ENCODE measurements at places on chromosomes 4 and X.

- no peak for DNase-seq
Observed at GRCh38 chrX:50372966-50373365, 97.7 kb downstream of the DGKK start.

DNA sequence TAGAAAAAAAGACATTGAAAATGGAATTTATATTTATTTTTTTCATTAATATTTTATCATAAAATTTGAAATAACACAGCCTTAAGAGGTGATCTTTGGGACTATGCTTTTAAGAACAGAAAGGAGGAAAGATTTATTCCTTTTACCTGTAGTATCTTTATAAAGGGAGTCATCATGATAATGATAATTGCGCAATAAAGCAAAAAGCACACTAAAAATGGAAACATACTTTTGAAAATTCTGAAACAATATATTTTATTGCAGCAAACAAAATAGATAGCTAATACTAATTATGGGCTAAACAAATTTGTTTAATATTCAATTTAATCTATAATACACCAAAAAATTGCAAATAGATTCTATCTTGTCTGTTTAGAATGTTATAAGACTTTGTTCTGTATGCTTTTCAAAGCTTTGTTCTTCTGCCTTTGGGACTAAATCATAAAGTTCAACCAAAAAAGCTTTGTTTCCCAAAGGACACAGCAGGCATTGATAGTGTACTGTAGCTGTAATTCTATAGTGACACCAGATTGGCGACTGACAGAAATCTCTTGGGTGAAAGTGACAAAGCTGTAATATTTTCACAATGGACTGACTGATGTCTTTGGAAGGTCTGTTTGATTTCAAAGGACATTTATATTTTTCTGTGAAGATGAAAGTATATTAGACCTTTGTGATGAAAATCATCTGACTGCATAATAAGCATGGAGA lies 2156.6 kb upstream of the TENM3 start:
- DNase-seq, result no peak

DNA sequence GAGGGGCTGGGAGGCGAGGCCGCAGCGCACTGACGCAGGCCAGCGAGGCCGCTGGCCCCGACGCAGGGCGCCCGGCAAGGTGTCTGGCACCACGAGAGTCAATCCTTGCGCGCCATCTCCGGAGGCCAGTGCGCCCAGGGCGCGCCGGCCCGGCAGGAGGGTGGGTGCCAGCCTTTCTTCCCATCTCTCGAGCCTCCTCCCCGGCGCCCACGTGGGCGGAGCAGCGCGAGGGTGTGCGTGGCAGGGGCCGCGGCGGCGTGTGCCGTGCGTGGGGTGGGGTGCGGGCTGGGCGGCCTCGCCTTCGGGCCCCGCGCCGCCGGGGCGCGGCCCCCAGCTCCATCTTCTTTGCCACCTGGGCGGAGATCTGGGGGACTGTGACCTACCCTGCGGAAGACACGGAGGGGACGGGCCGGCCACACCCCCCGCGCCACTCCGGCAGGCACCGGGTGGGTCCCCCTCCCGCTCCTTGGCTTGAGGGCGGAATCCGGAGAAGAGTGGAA lies 877 bp downstream of the JAKMIP1 start:
- DNase-seq, result no peak

DNA sequence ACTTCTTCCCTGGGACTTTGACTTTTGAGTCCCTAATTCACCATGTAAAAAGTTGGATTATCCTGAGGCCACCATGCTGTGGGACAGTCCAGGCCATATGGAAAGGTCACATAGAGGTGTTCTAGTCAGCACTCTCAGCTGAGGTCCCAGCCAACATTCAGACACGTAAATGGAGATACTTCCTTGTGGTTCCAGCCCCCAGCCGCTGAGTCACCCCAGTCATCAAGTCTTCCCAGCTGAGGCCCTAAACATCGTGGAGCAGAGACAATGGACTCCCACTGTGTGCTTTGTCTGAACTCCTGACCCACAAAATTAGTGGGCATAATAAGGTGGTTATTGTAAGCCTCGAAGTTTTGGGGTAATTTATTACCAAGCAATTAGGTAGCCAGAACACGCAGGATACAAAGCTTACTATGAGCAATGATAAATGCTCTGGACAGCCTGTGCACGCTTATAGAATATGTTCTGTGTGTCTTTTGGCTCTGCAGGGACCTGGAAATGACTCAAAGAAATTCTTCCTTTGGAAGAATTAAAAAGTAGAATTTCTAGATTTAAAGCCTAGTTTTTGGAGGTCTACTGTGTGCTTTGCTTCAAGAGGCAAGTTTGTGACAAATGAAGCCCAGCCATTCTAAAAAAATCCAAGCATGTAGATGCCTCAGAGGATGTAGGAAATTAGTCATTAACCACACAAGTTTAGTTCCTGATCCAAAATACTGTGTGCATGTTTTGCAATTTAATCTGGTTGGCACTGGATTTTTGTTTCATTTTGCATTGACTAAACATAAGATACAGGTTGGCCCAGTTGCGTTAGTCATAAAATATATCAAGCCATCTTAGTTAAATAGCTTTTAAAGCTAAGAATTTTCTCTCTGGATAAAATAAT lies 33.2 kb upstream of the SLC9A7 start:
- peak; percentile 90 for DNase-seq

DNA sequence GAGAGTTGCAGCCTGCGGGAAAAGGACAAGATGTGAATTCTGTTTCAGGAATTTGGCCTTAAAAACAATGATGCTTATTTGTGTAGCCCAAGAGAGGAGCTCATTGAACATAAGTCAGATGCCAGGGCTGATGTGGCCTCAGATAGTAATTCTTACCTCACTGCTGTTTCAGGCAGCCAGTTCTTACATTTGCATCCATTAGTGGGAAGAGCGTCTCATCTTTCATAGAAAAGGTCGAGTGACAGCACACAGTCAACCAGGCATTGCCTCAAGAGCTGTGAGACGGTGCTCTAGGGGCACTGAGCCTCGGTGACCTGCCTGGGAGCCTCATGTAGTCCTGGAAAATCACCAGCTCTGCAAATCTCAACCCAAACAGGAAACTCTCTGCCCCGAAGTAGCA lies 174.9 kb upstream of the FRG1 start:
- DNase-seq, result no peak

- no peak for DNase-seq
Observed at GRCh38 chr4:81804849-81805248, 333.1 kb upstream of the RASGEF1B start.

DNA sequence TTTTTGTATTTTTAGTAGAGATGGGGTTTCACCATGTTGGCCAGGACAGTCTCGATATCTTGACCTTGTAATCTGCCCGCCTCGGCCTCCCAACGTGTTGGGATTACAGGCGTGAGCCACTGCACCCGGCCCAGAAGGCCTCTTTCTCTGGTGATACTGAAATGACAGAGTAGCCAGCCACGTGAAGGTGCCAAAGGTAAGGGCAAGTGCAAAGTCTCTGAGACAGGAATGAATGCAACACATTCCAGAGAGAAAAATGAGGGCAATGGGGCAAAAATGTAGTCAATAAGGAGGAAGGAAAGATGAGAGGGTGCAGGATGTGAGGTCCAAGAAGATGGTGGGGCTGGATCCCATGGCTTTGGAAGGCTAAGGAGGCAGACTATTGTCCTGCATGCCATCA lies 176.0 kb downstream of the NR3C2 start:
- no peak for DNase-seq

GRCh38 chrX:72236841-72237240 lies 2.0 kb downstream of the ERCC6L start:
- no peak for DNase-seq
